ENCODE measurements at places on chromosomes 6 and 20.

- DNase-seq = no peak
Observed at GRCh38 chr20:4708856-4709255, 12.9 kb upstream of the PRND start.

DNA sequence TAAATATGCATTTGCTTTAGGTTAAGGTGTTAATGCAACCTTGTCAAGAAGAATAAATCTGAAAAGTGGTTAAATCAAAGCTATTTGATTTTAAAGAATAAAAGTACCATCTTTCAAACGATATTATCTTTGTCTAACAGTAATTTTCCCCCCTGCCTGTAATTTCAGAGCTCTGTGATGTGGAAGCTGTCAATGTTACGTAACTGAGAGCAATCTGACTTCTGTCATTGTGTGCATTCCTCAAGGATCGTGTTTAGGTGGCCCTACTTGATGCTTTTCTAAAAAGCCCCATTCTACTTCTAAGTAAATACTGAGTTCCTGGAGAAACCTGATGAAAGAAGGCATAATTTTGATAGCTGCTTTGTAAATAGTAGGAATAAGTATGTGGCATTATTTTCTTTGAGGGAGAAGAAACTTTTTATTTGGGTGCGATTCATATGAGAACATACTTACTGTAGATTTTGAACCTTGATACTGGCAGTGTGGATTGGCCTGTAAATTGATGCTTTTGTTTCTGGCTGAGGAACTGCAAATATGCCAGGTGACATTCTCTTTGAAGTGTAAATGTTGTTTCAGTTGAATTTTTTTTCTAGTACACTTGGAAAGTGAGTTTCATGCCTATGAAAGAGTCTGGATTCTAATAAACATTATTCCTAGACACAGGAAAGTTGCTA is 529.6 kb upstream of the FLRT3 start:
- DNase-seq = no peak

- DNase-seq = no peak
Observed at GRCh38 chr20:2825761-2826160, 9.6 kb downstream of the TMEM239 start.

DNA sequence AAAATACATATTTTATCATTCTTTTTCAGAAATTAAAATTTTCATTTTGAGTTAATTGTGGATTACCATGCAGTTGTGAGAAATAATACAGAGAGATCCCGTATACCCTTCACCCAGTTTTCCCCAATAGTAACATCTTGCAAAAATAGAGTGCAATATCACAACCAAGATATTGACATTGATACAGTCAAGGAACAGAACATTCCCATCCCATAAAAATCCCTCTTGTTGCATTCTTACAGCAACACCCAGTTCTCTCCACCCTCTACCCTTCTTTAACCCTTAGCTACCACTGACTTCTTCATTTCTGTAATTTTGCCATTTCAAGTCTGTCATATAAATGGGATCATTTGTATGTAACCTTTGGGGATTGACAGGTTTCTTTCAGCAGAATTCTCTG is 6.9 kb upstream of the AKAP12 start:
- DNase-seq = no peak

DNA sequence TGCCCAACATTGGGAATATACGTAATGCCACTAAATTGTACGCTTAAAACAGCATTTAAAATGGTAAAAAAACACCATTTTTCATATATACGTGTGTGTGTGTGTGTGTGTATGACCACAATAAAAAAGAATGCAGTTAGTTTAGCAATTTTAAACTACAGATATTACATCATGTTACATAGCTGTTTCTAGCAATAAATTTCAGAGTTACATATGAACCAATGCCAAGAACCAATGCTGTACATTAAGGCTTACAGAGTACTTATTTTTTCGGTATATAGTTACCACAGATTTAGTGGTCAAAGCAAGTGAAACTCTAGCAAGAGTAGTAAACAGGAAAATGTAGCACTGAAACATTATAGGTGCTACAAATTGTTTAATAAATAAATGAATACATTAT is 119.3 kb downstream of the PDE10A start:
- DNase-seq = no peak

GRCh38 chr20:54067606-54068174 is 2.7 kb downstream of the BCAS1 start:
- DNase-seq = no peak

GRCh38 chr20:62310757-62311121 is 7.9 kb downstream of the ADRM1 start:
- no peak for DNase-seq

GRCh38 chr6:8434727-8435092 is 635 bp downstream of the SLC35B3 start:
- no peak for DNase-seq

GRCh38 chr20:8964959-8965562 is 103.8 kb upstream of the PLCB4 start:
- no peak for DNase-seq

GRCh38 chr6:108728826-108729225 is 119.4 kb upstream of the ARMC2 start:
- DNase-seq = no peak

DNA sequence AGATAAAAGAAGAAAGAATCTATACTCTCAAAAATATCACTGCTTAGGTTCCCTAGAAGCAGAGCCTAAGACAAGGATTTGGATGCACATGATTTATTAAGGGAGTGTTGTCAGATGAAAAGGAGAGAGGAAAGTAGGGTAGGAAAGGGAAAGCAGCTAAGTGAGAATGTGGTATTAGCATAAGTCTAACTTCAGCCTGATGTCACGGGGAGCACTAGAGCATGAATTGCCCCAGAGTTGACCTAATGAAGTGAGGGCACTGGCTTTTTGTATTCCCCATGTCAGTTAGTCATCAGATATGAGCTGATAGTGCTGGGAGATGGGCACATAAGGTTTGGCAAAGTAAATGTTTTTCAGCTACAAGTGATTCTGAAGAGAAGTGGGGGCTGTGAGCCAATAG is 129.0 kb upstream of the THEMIS start:
- no peak for DNase-seq

- no peak for DNase-seq
Observed at GRCh38 chr6:29183594-29183993, 12.9 kb downstream of the OR2J2 start.

Measured in anterior cingulate cortex (tissue), 58 donors.